ENCODE measurements at places on chromosomes 7 and 10.

- no peak for DNase-seq
These were observed 30.2 kb downstream of the KLHL7 start for GRCh38 chr7:23135755-23136154.

DNA sequence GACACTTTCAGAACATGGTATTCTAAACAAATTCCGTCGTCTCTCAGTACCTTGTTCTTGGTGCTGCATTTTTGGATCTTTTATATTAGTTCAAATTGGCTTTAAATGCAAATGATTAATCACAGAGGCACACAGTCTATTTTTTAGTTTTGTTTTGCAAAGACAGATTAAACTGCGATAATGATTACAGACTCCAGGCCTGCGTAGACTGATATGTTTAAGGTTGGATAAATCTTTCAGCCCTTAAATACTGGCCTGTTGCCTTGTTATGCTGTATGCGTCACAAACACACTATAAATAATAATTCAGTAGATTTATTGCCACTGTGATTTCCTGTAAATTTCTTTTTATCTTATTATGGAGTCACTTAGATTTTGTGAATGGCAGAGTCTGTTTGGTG lies 19.3 kb downstream of the CACNB2 start:
- no peak for DNase-seq

GRCh38 chr10:19245889-19246752 lies 197.5 kb downstream of the MALRD1 start:
- no peak for DNase-seq

- no peak for DNase-seq
These were observed 1.3 kb downstream of the ABI1 start for GRCh38 chr10:26859241-26860101.

- no peak for DNase-seq
These were observed 34.0 kb downstream of the AHCYL2 start for GRCh38 chr7:129258649-129259389.

GRCh38 chr10:60508831-60509230 lies 119.2 kb upstream of the ANK3 start:
- no peak for DNase-seq

Data from NCI-H1436 treated with DMSO at 0.1 percent for 48 hours (cell line).